ENCODE measurements at places on chromosomes 7 and 10.

- no peak for DNase-seq
Observed at GRCh38 chr10:43327986-43328385, 43.5 kb upstream of the FXYD4 start.

- DNase-seq, result no peak
Observed at GRCh38 chr7:158789842-158790241, 39.5 kb downstream of the ESYT2 start.

GRCh38 chr7:35699796-35700305 is 4.9 kb upstream of the HERPUD2 start:
- DNase-seq, result no peak

DNA sequence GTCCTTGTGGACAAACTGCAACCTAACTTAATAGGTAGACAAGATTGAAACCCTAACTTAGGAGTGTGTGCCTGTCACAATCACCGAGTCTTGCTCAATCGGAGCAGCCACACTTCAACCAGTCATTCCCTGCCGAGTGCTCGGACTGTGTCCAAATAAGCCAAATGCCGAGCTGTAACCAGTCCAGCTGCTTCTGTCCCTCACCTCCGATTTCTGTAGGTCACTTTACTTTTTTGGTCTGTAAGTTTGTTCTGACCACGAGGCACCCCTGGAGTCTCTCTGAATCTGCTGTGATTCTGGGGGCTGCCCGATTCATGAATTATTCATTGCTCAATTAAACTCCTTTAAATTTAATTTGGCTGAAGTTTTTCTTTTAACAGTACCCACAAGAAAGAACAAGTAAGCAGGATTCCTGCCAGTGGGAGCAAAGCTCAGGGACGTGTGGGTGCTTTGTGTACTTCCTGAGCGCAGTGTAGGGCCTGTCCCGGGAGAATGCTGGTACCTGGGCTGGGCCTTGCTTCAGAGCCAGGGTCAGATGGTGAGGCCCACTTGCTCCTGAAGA is 140.1 kb downstream of the ACTR3B start:
- no peak for DNase-seq

DNA sequence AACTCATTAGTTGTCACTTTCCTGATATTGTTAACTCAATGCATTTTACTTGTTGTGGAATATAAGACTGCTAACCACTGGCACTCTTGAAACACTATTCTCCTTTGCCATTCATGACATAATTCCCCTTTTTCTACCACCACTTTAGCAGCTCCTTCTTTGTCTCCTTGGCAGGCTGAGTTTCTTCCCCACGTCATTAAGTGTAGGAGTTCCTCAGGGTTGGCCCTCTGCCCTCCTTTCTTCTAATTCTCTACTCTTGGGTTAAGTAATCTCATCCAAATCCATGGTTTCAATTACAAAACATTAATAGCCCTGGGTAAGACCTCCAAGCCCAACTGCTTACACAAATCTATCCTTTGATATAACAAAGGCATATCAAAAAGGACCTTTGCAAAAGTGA is 175.1 kb downstream of the HGF start:
- no peak for DNase-seq

DNA sequence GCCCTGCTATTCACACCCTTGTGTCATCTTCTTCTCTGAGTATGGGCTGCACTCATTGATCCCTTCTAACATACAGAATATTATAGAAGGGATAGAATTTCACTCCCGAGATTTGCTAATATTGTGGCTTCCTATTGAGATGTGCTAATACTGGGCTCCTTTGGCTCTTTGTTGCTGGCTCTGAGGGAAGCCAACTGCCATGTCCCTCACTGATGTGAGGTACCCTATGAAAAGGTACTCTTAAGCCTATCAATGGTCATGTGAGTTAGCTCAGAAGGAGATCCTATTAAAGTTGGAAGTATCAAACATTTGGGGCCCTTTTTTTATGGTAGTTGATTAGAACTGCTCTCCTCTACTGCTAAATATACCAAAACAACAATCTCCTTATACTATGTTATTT is 665.2 kb upstream of the ZWINT start:
- DNase-seq, result no peak

DNA sequence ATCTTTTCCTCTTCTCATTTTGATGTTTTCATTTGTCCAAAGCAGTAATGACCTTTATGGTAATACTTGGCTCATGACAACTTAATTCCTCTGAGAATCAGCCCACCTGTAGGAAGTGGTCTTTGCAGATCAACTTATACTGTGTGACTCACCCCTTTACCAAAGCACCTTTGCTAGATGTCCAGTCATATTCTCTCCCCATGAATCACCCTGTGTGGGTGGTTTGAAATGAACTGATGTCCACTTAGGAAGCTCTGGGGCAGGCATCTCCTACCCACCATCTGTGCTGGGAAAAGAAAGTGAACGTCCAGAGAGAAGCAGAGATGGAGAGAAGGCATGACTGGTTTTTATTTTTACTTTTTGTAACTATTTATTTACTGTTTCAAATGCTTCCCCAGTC is 410.3 kb downstream of the KIF20B start:
- no peak for DNase-seq

GRCh38 chr10:76066457-76066856 is 635.0 kb downstream of the LRMDA start:
- no peak for DNase-seq

DNA sequence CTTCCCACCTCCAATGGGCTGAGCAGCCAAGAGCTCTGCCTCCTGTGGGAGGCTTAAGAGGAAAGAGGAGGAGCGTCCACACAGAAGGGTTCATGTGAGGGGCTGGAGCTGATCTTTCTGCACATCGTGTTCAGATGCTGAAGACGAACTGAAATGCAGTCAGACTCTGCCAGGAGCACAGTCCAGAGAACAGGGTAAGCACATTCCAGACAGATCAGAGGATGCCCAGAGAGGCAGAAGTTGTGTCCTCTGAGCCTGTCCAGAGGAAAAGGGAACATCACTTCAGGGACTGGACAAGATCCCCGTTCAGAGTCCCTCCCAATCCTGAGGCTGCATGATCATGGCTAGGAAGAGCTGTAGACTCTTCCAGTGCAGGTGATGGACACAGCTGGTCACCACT is 72.9 kb downstream of the ITIH5 start:
- DNase-seq, result no peak

DNA sequence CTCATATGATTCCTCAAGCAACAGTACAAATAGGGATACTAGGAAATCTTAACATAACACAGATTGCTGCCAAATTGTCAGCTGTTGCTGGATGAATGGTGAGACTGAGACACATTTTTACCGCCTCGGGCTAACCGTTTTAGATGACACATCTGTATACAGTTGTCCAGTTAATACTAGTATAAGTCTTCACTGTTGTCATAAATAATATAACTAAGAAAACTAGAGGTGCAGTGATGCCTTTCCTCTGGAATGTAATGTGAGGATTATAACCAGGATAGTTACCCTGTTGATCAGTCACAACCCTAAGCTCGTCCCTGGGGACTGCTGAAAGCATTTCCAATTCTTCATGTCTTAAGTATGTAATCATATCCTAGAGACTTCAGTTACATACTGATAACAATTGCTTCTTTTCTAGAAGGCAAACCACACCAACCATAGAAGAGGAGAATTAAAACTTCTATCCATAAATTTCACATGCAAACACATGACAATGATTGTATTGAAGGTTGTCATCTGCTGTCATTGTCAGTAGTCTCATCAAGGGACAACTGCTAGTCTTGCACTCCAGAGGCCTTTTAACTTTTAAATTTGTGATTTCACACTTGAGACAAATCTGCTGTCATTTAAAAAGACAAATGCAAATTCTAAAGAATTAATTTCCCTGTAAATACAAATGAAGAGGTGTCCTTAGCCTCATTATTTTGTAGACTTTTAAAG is 100.4 kb upstream of the SEMA3D start:
- no peak for DNase-seq

- DNase-seq, result no peak
Observed at GRCh38 chr7:16234493-16235146, 186.7 kb downstream of the CRPPA start.

GRCh38 chr10:112678987-112679386 is 232.0 kb downstream of the VTI1A start:
- no peak for DNase-seq

DNA sequence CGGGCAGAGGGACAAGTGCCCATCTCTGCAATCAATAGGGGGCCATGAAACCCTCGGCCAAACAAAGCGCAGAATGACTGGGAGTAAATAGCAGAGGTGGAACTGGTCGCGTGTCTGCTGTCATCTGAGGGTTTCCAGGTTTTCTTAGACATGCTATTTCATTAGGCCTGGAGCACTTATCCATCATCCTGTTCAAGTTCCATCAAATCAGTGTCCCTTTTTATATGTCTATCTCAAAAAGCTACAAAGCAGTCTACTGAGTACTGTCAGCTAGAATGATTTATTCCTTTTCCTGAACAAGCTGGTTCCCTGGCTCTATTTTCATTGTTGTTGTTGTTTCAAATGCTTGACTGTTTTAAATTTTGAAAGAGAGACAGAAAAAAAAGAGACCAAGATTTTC is 590.5 kb downstream of the PARD3 start:
- DNase-seq, result no peak

GRCh38 chr10:114087255-114087654 is 43.6 kb downstream of the ADRB1 start:
- no peak for DNase-seq

GRCh38 chr10:88232983-88233543 is 350.1 kb downstream of the RNLS start:
- no peak for DNase-seq

DNA sequence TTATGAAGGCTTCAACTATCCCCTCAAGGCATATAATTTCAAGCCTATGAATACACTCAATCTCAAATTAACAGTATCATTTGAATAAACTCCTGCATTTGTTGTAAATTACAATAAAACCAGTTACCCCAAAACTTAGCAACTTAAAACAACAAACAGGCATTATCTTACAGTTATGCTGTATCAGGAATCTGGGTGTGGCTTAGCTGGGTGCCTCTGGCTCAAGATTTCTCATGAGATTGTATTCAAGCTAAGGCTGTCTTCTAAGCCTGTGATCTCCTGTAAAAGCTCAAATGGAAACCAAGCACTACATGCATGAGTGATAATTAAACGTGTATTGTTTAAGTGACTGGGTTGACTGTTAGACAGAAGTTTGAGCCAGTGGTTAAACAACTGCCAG is 341.0 kb upstream of the PHF14 start:
- DNase-seq, result no peak

DNA sequence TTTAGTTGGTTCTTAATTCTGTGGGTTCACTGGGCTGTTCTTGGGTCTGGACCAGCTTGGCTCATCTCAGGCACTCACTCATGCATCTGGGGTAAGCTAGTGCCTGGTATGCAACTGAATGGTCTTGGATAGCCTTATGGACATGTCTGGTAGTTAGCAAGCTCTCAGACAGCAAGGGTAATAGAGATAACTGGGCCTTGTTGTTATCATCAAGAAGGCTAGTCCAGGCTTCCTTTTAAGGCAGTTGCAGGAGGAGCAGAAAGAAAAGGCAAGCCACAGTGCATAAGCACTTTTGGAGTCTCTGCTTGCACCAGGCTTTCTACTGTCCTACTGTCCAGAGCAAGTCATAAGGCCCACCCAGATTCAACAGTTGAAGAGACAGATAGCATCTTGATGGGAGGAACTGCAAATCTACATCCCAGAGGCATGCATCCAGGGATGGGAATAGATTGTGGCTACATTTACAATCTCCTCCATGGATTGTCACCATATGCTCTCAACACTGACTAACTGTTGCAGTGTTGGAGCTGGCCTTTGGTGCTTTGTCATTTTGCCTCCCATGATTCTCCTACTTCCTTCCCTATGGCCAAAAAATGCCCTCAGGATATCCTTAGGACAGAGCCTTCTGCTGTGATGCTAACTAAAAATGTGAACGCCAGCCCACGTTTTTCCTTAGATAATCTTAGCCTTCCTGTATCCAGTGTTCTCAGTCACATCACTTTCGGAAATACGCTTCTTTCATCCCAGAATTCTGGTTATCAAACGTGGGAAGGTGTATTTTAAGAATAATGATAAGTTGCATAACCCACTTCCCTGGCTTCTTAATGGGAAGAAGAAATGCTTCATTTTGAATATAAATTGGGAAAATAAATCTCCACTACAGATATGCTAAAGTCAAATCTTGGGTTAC is 3.6 kb downstream of the GIMAP4 start:
- no peak for DNase-seq

- no peak for DNase-seq
Observed at GRCh38 chr10:93378997-93379730, 103.0 kb downstream of the MYOF start.

DNA sequence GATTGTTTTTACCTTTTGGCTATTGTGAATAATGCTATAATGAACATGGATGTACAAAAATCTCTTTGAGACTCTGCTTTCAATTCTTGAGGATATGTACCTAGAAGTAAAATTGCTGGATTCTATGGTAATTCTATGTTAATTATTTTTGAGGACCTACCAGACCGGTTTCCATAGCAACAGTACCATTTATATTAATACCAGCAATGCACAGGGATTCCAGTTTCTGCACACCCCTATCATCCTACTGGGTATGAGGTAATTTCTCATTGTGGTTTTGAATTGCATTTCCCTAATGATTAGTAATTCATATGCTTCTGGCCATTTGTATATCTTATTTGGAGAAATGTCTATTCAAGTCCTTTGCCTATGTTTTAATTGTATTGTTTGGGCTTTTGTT is 9.9 kb upstream of the PPP1R9A start:
- DNase-seq, result no peak

GRCh38 chr7:36684954-36685353 is 39.3 kb downstream of the AOAH start:
- no peak for DNase-seq

GRCh38 chr7:108589874-108590273 is 20.2 kb downstream of the DNAJB9 start:
- no peak for DNase-seq

DNA sequence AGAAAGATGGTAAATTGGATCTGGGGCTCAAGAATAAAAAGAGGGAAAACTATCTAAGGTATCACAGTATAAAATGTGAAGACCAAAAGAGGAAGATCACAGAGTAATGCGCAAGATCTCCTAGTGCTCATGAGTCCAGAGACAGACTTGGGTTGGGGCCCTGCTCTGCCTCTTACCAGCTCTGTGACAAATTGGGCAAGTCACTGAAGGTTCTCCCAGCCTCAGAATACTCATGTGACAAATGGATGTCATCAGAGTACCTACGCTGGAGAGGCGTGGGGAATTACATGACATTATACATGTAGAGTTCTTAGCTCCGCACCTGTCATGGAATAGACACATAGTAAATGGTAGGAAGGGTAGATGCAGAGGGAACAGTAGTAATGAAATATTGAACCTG is 124.4 kb downstream of the DOCK4 start:
- DNase-seq, result no peak

DNA sequence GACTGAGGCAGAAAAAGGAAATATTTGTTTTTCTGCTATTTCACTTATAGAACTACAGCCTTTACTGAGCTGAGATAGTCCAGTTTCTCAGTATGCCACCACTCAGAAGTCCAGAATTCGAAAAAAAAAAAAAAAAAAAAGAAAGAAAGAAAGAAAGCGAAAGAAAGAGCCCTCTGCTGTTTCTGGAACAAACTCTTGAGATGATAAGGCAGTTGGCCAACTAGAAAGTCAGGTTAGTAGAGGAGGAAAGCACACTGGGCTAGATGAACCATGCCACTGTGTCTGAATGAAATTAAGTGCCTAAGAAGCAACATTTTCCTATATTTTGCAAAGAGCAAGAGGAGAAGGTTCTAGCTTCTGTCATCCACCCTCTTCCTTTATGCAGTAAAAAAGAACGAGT is 403.8 kb downstream of the SORCS3 start:
- no peak for DNase-seq

Measured in effector memory CD4-positive, alpha-beta T cell (primary cell).